ENCODE measurements at places on chromosomes 13 and 19.

DNA sequence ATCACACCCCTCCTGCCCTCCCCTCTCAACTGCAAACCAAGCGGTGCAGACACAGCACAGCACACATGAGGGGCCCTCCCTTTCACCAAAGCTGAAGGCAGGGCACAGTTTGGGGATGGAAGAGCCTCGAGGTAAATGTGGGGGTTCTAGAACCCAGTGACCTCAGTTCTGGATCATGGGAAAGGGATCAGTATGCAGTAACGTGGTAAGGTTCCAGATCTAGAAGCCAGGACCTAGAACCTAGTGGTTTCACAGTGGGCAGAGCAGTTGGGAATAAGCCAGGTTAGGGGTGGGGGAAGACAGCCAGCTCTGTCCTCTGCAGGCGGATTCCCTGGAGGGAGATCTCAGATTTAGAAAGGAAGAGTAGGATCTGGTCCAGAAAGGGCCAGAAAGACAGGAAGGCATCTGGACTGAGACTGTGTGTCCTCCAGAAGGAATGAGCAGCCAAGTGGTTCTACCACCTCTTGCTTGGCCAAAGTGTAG is 3.1 kb downstream of the FTL start:
- no peak for DNase-seq

DNA sequence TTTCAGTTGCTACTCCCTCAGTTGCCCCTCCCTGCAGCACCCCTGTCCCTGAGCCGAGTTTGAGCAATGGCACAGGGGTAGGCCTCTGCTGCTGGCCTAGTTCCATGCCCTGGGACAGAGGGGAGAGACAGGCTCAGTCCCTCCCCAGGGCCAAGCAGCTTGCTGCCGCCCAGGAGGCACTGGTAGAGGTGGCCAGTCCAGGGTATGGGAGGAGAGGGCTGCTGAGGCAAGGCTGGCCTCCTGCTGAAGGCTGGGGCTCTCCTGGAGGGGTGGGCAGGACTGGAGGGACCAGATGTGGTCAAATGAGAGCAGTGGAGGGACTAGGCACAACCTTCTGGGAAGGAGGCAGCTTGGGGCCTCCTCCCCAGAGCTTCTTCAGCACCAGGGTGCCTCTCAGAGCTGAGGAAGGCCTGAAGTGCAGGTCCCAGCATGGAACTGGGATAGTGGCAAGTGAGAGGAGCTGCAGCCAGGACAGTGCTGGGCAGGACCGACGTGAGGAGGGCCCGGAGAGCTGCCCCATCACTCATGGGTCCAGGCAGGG is 29.8 kb upstream of the VSTM2B start:
- no peak for DNase-seq

DNA sequence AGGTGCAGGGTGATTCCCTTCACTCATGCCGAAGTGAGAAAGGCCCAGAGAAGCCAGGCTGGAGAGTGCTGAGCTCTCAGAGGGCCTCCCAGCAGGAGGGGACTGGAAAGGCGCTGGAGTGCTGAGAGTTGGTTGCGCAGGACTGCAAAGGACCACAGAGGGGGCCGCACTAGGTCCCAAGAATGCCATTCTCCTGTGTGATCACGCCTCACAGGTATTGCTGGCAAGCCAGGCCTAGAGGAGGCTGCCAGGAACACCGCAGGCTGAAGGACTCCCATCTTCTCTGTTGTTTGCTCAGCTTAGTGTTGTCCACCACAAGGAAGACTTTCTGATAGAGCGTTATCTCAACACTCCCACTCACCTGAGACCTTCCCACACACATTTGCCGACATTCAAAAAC is 165.0 kb downstream of the FGF14 start:
- no peak for DNase-seq

DNA sequence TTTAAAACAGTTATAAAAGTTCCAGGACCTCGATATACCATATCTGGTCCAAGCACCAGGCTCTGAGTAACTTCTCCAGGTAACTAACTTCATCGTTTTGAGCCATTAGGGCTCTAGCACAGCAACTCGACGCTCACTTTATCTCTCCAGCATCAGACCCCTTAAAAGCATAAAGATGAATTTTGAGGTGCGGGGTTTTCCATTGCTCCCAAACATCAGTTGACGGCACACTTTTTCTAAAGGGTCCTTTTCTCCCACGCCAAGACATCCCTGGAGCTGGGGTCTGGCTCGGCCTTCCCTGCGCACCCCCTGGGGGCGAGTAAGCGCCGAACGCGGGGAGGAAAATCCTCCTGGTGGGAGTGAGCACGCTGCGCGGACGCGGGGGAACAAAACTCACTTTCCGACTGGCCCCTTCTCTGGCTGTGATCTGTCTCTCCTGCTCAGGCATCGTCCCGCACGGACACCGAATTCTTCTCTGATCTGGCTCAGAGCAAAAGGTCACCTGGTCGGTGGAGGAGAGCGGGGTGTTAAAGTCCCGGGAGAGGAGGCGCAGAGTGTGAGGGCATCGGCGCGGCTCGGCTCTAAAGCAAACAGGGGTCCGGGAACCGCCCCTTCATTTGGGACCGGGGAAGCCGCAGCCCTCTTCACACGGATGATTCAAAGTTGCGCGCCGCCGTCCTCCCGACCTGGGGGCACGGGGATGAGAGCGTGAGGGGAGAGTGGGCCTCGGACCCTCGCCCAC is at the start of gene ATP7B:
ATP7B (minus strand) TSS at position 561 of the 742 bp plus-strand sequence; CDS start at position 448, 113 bp downstream.
- DNase-seq = no peak

GRCh38 chr19:34145741-34146202 is 26.5 kb upstream of the LSM14A start:
- DNase-seq = peak; percentile 56
